Bone marrow (tissue), 2 donors: ENCODE measurements at places on chromosomes 3 and 15.

DNA sequence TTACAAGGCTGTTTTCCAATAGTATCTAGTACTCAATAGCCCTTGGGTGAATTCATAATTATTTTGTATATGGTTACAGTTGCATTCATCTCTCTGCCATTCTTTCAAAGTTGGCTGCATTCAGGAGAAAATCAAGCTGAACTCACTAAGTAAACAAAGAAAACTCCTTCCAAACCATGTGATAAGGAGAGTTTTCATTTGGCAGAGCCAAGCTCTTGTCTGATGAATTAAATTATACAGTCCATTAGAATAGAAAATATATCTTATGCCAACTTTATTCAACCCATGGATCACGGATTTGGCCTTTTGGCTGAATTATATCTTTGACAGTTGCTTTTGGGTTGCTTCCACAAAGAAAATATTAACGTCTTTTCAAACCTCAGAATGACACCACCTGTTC lies 272.3 kb upstream of the ROBO1 start:
- no peak for DNase-seq

GRCh38 chr3:9397906-9398699 lies 688 bp downstream of the SETD5 start:
- DNase-seq = no peak

GRCh38 chr15:34879107-34879506 lies 83.8 kb upstream of the ACTC1 start:
- DNase-seq = no peak

DNA sequence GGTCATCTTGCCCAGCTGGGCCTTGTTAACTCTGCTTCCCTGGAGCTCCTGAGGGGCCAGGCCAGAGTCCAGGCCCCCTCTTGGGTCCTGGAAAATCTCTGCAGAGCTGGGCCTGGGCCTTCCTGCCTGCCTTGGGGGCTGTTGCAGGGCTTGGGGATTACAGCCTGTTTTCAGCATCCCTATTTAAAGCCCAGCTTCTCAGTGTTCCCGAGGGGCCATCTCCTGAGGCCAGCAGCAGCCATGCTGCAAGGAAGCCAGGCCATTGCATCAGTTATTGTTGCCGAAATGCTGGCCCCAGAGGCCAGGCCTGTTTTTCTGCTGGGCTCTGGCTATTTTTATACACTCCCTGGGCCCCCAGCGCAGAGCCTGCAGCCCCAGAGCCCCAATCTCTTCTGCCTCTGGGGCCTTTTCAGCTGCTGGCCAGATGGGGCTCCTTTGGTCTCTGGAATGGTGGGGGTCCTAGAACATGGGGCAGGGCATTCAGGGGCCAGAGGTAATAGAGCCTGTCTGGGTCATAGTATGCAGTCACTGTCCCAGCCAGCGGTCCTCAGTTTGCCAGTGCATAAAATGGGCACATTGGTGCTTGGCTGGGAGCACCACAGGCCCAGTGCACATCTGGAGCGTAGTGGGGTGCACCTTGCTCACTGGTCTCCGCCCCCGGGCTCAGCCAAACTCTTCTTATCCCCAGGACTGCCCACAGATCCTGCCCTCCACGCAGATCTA lies 28.5 kb downstream of the PLXNA1 start:
- DNase-seq = no peak

DNA sequence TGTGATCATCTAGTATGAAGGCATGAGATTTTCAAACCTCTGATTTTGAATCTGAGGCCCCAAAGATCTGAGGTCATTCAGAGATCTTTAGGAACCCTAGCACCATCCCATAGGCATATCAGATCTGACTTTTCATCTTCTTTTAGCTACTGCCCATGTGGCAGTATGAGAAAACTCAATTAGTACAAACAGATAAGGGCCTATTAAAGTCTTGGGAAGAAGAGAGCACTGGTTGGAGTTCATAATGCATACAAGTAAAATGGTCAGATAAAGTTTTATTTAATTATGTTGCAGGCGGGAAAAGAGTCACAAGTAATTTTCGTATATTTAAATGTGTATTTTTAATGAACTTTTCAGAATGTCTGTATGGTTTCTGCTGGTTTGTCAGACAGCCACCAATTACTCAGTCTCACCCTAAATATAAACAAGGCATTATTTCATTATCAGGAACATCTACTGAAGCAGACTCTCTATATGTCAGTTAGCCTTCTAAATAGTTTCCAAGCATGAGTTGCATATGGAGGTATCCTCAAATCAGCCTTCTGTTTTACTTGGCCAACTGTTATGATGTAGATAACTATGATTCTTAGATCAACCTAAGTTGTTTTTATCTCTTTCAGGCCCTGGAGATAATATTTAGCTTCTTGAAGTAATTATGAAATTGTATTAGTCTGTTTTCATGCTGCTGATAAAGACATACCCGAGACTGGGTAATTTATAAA lies 340.3 kb upstream of the TBC1D5 start:
- no peak for DNase-seq

- DNase-seq = peak; percentile 13
Observed at GRCh38 chr3:160038862-160039562, 50.4 kb downstream of the IL12A start.

DNA sequence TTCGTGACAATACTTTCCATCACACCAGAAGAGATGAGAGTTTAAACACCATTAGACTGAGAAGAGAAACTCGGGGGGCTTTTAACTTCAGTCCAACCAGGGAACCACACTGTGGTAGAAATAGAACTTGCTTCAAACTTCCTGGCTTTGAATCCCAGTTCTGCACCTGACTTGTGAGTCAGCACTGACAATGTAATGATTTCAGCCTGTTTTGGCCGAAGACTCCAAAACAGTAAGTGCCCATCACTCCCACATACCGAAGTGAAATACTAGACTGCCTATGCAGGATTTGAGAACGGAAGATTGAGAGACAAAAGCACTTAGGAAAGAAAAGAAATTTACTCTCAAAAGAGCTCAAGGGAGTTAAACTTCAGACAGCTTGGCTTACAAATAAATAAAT lies 27.0 kb downstream of the C2CD4B start:
- no peak for DNase-seq

DNA sequence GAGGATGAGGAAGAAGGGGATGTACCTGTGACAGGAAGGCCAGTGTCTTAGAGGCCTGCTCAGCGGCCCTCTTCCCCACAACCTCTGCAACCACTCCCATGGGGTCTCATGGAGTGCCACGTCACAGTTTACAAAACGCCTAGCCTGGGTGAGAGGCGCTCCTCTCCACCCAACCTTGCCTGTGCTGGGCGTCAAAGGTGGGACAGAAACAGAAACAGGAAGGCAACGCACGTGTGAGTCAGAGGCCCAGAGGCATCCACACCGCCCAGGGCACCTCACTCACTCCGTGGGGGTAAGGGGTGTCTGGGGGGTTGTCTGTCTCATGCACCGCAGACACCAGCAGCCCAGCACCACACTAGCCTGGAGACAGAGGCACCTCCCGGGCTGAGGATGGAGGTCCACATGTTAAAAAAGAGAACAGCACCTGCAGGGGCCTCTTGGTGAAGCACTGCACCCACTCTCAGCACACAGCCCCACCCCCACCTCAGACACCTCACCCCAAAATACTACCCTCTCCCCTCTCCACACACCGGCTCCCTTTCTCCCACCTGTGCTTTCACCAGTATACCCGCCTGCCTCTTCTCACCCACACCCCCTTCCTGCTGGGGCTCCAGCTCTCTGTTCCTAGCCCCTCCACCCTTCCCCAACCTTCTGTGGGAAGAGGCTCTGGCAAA lies 4.7 kb upstream of the CALML4 start:
- DNase-seq = no peak

DNA sequence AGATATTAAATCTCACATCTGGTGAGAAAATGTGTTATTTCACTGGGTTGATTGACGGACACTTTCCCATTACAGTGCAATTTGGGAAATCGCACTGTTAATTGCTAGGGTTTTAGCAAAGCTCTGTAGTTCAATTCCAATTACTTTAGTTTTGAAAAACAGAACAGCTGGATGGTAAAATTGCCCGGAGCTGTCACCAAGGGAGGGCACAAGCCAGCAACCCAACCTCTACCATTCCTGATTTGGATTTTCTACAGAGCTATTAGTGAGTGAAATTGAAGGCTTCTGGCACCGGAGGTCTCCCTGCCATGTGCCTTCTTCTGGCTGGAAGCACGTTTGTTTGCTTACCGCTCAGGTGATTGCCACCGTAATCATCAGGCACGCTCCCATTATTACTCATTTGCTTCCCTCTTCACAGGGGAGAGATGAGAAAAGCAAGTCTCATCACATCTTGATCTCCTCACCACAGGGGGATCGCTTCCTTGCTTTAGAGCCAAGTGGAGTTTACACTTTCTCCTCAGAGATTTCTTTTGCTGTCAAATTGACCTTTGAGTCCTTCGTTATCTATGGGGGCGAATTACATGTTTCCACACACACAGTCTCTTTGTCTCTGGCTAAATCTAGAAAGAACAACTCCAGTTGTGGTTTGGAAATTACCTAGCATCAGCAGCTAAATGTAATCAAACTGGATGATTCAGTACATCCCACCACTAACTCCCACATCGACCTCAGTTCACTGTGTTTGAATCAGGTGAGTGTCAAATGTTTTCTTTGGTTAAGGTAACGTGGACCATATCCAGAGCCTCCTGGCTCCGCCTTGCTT lies 421.7 kb upstream of the GOLIM4 start:
- no peak for DNase-seq
